SHP77 treated with DMSO at 0.1 percent for 48 hours (cell line): ENCODE measurements at places on chromosomes 2 and 18.

DNA sequence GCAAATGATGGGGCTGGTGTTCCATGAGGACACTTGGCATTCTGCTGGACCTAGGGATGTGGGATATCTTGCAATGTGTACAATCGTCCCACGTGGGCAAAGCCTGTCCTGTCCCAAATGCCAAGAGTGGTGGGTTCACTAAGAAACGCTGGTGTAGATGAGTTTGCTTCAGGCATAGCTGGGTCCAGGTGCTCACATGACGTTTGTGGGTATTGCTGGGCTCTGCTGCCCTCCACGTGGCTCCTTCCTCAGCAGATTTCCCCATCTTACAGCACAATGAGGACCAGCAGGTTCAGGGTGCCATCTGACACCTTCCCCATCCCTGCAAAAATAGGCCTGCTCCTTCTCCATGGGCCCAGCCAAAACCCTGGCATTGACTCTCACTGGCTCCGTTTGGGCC is 105.9 kb downstream of the SEPTIN10 start:
- DNase-seq: no peak

GRCh38 chr2:226466589-226466988 is 333.0 kb downstream of the IRS1 start:
- no peak for DNase-seq

DNA sequence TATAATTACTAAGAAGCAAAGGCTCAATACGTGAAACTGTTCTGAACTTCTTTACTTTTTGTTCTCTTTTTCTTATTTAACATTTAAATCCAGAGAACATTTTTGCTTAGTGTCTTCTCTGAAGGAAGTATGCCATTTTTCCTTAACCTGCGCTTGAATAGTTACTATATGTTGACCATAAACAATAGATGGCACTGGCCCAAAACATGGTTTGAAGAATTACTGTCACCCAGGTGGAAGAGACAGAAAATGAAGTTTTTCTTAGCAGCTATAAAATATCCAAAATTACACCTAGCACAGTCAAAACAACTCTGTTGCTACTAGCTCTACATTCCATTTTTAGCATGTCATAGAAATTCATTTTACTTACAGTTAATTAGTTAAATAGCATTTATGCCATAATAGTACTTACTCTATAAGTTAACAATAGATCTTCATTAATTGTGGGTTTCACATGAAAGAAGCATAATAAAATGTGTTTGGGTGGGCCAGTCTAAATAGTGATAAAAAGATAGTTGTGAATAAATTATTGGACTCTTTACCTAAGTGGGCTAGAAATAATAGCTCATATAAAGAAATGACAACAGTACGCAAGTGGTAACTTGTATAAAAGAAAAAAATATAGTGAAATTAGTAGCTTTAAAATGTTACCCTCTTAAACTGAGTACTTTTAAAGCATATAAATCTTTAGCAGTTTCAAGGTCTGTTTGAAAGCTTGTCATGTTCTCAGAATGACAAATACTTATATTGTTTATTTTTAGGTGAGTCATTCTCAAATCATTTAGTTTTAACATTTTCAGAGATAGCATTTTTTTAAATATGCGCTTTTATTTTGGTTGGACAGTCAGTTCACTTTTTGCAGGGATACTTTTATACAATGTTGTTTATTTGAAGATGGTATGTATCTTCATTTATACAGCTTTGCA is 3.7 kb downstream of the ETAA1 start:
- DNase-seq: peak; percentile 31

DNA sequence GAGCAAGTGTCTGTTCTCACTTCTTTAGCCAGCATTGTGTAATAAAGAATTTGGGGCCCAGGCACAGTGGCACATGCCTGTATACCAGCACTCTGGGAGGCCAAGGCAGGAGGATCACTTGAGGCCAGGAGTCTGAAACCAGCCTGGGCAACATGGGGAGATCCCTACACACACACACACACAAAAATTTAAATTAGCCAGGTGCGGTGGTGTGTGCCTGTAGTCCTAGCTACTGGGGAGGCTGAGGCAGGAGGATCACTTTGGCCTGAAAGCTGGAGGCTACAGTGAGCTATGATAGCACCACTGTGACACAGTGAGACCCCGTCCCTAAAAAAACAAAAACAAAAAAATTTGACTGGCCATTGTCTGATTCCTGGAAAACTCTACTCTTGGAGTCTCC is 8.3 kb downstream of the REV1 start:
- DNase-seq: no peak

- DNase-seq: no peak
Observed at GRCh38 chr2:224971214-224971613, 71.1 kb downstream of the DOCK10 start.

DNA sequence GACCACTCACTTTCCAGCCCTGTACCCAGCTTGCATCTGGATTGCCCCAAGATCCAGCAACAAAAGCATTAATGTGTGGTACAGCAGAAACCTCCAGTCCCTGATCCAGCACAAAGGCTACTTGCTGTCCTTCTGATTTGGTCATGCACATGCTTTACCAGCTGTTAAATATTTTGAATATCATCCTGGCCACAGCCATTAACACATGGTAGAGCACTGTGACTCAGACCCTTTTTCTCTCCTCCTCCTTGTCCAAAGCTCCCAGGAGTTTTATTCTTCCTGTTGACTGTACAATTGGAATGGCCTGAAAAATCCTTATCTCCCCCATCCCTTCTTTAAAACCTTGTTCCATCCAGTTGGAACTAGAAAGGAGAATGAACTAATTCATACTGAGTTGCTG is 419.7 kb upstream of the TNP1 start:
- DNase-seq: no peak

DNA sequence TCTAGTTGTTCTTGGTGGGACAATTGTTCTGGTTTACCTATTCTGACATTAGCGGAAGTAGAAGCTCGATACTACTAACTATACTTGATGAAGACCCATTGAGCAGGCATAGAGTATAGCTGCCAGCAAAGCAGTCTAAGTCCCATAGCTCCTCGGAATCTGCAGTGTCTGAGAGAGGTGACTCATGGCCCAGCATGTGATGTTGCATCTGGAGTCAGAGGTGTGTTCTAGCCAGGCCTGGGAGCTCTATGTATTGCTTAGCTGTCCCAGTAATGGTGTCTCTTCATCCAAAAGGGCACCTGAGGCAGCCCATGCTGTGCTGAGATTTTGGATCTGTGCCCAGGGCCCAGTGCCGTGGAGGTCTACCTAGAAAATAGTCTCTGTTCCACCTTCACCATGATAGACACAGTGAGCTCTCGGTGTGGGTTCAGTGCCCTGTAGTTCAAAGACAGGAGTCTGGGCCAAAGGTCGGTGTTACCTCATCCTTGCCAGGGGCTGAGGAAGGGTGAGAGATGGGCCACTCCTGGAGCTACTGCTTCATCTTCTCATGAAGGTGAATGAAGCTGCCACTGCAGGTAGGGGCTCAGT is 47.3 kb downstream of the MEX3C start:
- no peak for DNase-seq

GRCh38 chr2:99998651-99999320 is 143.6 kb downstream of the AFF3 start:
- no peak for DNase-seq

DNA sequence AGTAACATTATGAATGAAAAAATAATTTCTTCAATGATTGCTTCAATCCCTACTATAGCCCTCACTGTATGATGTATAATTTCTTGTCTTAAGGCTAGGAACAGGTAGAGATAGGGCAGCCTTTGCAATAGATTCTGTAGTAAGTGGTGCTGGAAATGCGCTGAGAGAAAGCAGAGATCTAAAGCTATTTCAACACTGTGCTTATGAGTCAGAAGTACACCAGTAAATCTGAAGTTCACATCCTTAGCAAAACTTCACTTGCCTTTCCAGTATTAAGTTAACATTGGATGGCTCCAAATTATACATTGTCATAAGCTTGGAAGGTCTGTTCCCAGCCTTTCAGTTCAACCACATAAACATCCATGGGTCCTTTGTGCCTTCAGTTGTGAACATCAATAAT is 178.2 kb upstream of the EPHA4 start:
- no peak for DNase-seq

GRCh38 chr2:7694076-7694985 is 777.1 kb downstream of the RNF144A start:
- no peak for DNase-seq

- DNase-seq: no peak
Observed at GRCh38 chr2:183284606-183285005, 160.4 kb downstream of the NUP35 start.

GRCh38 chr2:129189617-129190319 is 789.7 kb upstream of the RAB6C start:
- no peak for DNase-seq

DNA sequence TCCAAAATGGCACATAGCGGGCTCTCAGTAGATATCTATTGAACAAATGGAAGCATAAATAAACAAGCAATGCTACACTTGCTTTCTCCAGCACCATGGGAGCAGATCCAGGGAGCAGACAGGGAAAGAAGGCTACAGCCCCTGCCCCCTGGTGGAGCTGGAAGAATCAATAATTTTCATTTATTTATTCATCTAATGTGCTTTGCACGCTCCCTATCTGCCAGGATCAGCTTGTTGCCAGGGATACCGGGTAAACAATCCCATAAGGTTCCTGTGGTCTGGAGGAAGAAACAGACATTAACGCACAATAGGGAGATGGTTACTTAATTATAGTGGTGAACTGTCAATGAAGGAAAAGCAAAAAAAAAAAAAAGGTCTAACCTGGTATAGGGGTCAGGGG is 40.1 kb upstream of the CLASP1 start:
- peak; percentile 6 for DNase-seq
